Skeletal muscle tissue (tissue), 5 donors: ENCODE measurements at places on chromosomes 7 and 10. TPM values are rescaled to one million over a fixed set of nuclear protein-coding genes. Genes with fewer than 3 reads are reported as not detected.

The GHITM gene
- total RNA-seq = 122 TPM

The TAS2R4 gene
- 4.2 TPM for total RNA-seq

The PRKAR2B gene
- 11.5 TPM for total RNA-seq

The EPO gene
- total RNA-seq = not detected

The GIMAP6 gene
- total RNA-seq = 15.7 TPM

The CALML5 gene
- total RNA-seq = not detected
